ENCODE measurements at places on chromosomes 7 and 10.

GRCh38 chr10:130914367-130914766 is 397.2 kb downstream of the TCERG1L start:
- no peak for DNase-seq

DNA sequence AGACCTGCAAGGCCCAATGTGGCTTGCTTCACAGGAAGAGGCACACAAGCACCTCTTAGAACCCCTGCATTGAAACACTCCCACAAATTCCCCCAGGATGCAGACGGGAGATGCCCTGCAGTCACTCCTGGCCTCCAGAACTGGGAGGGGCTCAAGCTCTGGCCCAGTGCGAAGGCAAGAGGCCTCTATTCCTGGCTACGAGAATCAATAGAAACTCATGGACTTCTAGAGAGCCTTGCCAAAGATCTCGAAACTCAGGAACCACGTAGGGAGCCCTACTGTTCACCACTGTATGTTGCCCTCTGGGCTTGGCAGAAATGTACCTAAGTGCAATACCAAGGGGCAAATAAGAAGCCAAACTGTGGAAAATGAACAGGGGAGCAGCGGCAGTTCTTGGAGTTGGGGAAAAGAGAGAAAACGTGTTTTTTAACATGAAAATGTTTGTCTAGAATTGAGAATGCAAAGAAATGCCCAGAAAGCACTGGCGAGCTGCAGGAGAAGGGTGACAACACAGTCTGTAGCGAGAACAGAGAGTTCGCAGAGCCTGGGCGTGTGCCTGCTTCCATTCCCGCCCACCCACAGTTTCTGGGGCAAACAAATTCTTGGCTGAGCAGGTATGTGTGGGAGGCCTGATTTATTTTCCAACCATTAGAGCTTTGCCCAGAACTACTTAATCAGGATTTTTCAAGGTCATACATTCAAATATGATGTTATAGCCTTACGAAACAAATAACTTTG is 260.5 kb upstream of the KLF14 start:
- no peak for DNase-seq

DNA sequence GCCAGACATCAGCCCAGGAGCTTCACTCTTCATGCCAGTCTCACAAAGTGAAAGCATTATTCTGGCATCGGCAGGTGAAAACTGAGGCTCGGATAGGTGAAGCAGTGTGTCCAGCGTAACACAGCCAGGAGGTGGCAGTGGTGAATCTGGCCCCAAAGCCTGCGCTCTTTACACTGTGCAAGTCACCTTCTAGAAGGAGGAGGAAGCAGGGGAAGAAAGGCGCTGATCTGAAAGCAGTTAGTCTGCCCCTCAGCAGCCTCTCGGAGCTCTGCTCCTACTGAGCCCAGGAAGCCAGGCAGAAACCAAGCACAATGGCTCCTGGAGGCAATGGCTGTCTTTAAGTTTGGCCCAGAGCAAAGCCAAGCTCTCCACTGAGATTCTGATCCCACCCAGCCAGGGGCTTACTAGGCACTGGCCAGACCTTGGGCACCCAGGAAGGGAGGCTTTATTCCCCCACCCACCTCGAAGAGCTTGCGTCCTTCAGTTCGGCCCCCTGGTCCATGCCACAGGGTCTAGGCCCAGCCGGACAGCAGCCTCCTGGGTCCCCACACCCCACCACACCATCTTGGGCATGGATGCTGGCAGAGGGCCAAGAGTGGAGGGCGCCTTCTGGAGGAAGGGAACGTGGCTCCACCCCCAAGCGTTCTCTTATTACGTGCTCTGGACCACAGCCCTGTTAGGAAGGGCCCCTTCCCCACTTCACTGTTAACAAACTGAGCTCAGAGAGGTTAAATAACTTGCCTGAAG is 104.5 kb downstream of the GRID1 start:
- no peak for DNase-seq

GRCh38 chr10:113569576-113569975 is 16.7 kb downstream of the HABP2 start:
- no peak for DNase-seq

- no peak for DNase-seq
Observed at GRCh38 chr7:158821171-158822031, 7.9 kb downstream of the ESYT2 start.

DNA sequence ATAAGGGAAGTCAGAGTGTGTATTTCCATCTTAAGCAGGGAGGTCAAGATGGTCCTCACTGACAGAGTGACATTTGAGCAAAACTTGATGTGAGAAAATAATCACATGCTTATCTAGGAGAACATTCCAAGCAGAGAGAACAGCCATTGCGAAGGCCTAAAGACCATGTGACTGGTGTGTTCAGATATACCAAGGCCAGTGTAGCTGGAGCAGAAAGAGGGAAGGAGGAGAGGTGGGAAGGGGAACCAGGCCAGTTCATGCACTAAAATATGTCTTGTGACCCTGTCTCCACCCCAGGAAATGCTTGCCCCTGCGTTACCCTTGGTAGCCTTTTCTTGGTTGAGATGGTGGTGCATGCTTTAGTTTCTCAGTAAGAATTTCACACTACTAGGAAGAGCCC is 77.4 kb downstream of the CACNB2 start:
- no peak for DNase-seq

DNA sequence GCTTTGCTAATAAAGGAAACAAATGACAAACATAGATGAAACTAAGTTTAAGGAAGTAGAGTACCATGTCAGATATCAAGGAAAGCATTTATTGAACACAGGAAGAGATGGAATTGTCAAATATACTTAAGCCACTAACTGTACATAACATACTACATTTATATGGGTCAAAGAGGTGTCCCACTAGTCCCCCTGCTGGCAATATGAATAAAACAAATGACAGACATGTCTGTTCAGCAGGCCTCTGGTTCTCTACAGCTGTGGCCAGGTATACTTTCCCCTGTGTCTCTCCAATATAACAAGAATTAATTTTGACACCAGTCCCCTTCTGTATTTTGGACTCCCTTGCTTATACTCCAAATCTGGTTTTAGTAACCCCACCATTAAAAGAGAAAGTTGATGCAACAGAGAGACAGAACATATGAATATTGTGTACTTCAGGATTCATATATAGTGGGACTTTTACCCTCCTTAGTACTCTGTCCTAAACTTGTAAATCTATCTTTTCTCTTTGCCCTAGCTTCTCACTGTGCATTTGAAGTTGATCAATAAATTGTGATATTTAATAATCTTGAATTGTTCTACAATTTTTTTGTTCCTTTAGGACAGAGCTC is 42.9 kb downstream of the CD36 start:
- no peak for DNase-seq

GRCh38 chr10:117534321-117535297 is 7.9 kb upstream of the EMX2 start:
- no peak for DNase-seq

DNA sequence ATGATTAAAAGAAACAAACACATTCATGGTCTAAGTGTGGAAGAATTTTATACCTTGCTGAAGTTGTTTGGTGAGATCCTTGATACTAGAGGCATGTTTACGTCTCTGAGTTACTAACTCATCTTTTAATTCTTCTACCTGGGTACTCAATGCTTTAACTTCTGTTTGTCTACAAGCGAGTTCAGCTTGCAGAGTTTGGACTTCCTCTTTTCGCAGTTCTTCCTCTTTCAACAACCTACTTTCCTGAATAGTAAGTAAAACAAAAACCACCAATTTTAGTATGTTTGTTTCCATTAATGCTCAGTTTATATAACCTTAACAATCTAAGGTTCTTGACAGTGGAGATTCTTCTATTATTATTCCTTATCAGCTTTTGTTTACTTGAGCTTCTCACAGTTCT is 42.9 kb downstream of the CCDC186 start:
- DNase-seq = no peak

GRCh38 chr10:6036861-6037321 is 25.3 kb downstream of the IL2RA start:
- DNase-seq = no peak

DNA sequence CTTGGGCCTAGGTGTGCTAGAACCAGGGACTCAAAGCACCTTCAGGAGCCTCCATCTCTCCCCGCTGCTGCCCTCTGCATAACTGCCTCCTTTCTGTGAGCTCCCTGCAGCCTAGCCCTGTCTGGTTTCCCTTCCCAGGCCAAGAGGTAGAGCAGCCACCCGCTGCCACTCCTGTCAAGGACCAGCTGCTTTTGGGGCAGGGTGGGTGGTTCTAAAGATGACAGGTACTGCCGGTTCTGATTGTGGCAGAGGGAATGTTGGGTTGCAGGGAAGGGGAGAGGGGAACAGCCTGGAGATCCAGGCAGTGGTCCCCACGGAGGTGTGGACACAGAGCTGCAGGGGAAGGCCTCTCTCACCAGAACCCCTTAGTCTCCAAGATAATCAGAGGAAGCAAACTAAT is 3.7 kb upstream of the FLNC start:
- DNase-seq = no peak

- no peak for DNase-seq
Observed at GRCh38 chr7:101119876-101120275, 7.0 kb upstream of the SERPINE1 start.

DNA sequence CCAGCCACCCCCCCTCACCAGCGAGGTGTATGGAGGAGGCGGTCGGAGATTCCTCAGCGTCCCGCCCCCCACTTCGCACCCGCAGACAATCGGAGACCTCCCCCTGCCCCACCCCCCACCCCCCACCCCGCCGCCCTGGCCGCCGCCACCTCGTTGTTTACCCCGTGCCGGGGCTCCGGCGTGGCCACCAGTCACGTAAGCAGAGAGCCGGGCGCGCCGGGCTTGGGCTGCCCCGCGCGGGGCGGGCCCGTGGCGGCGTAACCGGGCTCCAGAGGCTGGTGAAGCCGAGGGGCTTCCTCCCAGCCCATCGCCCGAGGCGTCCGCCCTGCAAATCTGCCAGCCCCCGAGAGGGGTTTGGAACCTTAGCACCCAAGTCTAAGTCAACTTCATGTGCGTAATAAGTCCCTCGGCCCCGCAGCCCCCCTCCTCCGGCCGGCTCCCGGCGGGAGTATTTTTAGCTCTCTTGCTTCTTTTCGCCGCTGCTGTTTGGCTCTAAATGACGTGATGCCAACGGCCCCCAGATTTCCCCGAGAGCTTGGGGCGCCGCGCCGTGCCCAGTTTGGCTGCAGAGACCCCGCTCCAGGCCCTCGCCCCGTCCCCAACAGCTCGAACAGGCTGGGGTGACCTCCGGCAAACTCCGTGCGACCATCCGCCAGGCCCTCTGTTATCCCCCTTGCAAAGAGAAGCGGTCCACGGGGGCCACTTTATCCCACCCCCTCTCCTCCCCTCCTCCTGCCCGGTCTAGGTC is 2.7 kb downstream of the MXI1 start:
- DNase-seq = no peak

DNA sequence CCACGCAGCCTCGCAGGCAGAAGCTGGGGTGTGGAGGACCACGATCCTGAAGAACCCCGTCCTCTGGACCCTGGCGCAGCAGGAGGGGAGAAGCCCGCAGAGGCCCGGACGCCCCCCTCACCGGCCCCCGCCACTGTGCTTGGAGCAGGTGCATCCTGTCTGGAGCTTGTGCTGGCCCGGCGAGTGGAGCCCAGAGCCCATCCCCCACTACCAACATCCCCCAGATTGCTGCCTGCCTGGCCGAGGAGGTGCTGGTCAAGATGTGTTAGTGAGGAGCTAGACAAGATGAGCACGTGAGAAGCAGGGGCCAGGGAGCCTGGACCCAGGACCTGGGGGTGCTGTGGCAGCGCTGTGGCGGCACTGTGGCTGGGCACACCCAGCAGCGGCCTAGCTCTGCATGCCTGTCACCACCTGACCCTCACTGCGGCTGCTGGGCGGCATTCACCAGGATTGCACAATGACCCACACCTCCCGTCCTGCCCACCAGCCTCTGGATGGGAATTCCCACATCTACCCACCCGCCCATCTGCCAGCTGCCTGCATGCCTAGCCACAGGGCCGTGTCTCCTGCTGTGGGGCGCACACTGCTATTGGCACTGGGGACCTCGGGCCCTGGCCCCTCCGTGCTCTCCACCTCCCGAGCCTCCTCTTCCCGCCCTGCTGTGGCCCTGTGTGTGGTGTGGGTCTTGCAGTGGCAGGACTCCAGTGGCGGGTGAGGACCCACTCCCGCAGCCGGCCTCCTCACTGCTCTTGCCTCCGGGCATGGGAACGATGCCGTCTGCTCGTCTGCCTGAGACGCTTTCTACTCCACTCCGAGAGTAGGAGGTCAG is 11.8 kb downstream of the GPR146 start:
- DNase-seq = no peak

- no peak for DNase-seq
Observed at GRCh38 chr10:124336186-124336585, 82.5 kb downstream of the OAT start.

- DNase-seq = no peak
Observed at GRCh38 chr7:55558962-55559920, 13.1 kb downstream of the VOPP1 start.

DNA sequence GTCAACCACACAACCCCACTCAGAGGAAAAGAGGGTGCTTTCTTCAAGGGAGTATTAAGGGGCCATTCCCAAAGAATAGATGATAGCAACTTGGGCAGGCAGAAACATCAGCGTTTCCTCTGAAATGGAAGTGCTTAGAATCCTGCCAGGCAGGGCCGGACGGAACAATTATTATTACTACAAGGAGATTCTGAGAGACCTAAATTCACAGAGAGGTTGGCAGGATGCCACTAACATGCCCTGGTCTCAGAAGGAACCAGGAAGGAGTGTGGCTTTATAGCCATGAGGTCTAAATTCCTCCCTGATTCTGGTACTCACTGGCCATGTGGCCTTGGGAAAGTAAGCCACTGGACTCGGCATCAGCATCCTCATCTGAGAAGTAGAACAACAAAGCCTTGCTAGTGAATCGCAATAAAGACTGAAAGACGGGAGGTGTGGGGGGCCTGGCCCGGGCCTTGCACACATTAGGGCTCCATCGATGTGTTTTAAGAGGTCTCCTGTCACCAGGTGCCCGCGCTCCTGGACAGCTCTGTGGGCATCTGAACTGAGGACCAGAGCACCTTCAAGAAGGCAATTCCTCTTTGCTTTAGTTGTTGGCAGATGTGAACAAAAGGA is 131.5 kb downstream of the OAT start:
- no peak for DNase-seq

- DNase-seq = no peak
Observed at GRCh38 chr7:26646336-26647048, 217.9 kb downstream of the SKAP2 start.

DNA sequence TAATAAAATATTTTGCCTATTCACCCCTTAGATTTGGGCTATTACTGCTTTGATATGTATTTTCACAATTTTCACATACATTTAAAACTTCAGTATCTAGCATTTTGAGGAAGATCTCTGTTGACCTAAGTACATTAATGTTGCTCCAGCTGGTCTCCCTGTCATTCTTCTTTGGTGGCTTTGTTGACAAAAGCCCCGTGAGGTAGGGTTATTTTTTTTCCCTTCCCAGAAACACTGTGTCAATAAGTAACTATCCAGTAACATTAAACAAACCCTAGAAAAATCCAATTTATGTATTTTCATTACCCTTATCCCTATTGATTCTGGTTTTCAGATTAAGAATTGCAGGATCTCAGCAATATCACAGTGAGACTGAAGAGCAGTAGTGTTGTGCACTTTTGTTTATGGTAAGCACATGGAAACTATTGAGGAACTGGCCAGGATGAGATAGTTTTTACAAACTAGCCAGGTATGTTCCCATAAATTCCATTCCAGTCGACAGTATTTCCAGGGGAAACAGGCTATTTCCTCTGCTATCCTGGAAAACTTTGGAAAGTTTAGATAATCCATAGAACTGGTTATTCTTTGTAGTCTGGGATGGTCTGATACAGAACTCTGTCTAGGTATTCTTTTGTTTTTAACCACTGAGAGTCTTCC is 198.2 kb downstream of the PON1 start:
- DNase-seq = no peak
